ENCODE measurements at places on chromosomes 13 and 19. TPM values are rescaled to one million over a fixed set of nuclear protein-coding genes. Genes with fewer than 3 reads are reported as not detected.

The TMEM145 gene
- total RNA-seq, result 4.2 TPM

The CXCL17 gene
- not detected for total RNA-seq

The PNMA8B gene
- total RNA-seq, result not detected

The ATP4B gene
- not detected for total RNA-seq

The BEST2 gene
- total RNA-seq, result not detected

The RHPN2 gene
- total RNA-seq, result 58.1 TPM

The CABP5 gene
- total RNA-seq, result not detected

The SPIB gene
- 0.23 TPM for total RNA-seq

The CAPN12 gene
- 6.5 TPM for total RNA-seq

The ZNF568 gene
- total RNA-seq, result 1.2 TPM

The TEX101 gene
- not detected for total RNA-seq

The CEACAM3 gene
- total RNA-seq, result not detected

The NCAN gene
- 0.03 TPM for total RNA-seq

The SIGLEC5 gene
- total RNA-seq, result not detected

The CLEC17A gene
- total RNA-seq, result not detected

The PRKCG gene
- total RNA-seq, result 7.1 TPM

The DIRAS1 gene
- 4.3 TPM for total RNA-seq

The KLC3 gene
- total RNA-seq, result 0.74 TPM
